NCI-H460 (cell line): ENCODE measurements at places on chromosomes 6 and 20.

GRCh38 chr6:17866876-17867444 lies 120.5 kb downstream of the KIF13A start:
- DNase-seq, result no peak

DNA sequence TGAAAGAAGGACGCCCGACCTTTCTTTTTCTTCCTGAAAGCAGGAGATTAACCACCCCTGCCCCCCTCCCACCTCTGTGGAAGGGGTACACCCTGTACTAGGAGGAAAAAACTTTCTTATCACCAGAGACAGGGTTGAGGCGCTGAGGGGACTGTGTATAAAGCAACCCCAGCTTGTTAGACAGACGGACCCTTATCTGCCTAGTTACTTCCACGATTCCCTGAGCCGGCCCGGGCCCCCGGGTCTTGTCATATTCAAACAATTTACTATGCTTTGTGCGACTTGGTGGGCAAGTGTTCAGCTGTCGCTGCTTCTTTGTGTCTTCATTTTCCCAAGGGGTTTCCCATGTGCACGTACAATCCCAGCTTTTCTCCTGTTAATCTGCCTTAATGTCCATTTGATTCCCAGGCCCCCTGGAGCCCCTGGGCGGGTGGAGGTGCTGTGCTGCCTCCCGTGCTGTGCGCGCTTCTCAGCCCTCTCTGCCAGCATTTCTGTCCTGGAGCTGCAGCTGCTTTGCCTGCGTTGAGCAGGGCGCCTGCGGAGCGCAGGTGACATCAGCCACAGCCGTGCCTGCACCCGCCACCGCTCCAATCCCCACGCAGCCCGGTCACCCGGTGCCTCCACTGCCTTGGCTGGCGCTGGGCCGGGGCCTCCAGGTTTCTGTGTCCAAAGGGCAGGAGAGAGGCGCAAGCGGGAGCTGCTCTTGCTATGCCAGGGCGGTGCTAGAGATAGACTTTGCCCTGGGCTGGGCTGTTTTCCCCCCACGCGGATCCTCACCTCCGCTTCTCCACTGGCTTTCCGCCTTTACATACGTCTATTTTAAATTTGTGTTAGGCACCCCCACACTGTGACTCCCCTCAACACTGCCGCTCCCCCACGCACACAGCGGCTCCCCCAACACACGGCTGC lies 96.2 kb downstream of the TTLL2 start:
- DNase-seq, result no peak

DNA sequence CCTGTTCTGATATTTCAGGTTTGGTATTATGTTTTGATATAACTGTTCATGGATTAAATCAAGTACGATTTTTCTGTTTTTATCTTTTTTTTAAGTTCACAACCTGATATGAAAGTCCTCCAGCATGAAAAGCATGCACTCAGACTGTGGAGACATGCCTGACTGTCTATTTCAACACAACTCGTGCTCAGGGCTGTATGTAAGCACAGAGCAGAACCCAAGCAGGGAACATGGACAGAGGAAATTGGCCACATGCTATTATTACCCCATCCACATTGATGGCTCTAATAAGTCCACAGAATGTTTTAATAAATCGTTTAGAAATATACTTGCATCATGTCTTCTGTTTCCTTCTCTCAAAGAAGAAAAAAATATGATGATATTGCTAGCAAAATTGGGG lies 730.4 kb downstream of the C6orf118 start:
- DNase-seq, result no peak

GRCh38 chr20:49594143-49594930 lies 26.4 kb upstream of the PTGIS start:
- no peak for DNase-seq

DNA sequence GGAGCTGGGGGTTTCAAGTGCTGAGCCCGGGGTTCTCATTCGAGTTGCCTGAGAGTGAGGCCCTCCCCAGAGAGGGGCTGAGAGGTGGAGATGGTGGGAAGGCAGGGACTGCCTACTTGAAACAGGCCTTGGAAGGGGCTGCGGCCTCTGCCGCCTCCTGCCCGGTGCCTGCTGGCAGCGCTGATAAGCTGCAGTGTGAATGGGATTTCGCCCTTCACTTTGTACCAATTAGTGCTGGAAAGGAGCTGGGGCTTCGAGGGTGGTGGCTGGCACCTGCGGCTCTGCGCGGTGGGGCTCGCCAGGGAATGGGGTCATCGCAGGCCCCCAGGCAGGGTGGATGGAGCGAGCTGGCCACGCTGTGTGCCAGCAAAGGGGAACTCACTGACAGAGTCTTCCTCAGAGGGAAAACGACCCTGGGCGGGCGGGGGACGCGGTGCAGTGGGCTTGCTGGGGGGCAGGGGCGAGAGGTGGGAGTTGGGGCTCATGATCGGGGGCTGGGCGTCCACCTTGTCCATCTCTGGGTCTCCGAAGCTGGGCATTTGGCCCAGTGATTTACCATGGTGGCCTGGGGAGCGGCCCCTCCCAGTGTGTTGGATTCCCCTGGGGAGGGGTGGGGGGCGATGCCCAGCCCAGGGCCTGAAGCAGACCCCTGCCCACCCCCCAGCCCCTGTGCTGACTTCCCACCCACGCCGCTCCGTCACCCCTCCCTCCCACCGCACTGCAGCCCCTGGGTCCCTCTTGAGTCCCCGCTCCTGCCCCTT lies 22.9 kb downstream of the COL20A1 start:
- DNase-seq, result no peak

DNA sequence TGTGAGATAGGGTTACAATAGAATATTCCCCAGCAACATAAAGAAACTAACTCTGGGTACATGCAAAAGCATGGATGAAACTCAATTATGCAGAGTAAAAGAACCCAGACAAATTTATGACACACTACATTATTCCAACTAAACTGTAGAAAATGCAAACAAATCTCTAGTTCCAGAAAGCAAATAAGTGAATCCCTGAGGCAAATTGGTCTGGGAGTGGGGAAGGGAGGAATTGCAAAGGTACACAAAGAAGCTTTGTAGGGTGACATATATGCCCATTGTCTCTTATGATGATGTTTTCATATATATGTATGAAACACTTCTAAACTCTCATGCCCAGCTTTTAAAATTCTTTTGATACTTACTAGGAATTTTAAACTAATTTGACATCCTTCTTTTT lies 266.0 kb downstream of the CDKAL1 start:
- DNase-seq, result no peak

DNA sequence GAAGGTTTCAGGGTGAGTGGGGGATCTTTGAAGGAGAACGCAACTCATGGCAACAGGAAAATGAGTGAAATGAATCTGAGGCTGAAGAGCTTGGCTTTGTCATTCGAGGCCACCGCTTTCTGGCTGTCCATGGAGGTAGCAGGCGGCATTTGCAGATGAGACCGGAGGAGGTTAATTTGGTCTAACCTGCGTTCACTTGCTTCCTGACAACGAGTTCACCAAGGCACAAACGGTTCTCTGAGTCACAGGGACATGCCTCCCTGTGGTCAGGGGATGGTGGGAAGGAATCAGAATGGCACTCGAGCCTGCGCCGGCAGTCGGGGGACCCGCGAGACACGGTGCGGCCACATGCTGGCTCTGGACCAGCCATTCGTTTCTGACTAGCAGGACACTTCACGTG lies 75.0 kb downstream of the IRF4 start:
- DNase-seq, result no peak

DNA sequence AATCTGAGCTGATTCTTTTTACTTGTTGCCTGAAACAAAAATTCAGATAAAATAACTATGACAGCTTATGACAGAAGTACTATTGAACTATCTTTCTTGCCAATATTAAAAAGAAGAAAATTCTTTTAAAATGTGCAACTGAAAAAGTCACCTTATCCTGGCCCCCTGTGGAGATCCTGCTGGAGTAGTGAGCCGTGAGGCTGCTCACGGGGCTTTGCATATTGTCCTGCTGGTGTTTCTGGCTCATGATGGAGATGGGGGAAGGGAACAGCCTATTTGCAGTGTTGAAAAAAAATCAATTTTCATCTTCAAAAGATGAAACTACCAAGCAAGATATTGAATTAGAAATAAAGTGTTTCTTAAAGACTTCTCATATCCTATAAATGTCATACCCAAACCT lies 216.0 kb downstream of the SAMD5 start:
- no peak for DNase-seq

GRCh38 chr6:46407776-46408530 lies 83.3 kb downstream of the RCAN2 start:
- DNase-seq, result no peak

DNA sequence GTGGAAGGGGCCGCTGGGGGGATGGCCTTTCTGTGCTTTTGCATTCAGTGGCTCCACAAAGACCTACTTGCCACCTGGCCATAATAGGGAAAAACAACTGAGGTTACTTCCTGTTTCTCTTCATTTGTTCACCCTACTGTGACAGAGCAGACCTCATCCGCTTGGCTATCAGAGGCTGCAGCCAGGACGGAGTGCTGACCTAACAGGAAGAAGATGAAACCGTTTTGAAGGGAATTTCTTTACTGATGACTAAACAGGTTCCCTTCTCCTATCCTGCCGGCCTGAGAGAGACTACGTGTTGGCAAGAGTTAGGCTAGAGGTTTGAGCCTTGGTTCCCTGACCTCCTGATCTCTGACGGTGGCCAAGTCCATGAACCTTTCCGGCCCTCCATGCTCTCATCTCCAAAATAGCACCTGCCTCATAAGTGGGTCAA lies 21.3 kb downstream of the PRR18 start:
- no peak for DNase-seq

DNA sequence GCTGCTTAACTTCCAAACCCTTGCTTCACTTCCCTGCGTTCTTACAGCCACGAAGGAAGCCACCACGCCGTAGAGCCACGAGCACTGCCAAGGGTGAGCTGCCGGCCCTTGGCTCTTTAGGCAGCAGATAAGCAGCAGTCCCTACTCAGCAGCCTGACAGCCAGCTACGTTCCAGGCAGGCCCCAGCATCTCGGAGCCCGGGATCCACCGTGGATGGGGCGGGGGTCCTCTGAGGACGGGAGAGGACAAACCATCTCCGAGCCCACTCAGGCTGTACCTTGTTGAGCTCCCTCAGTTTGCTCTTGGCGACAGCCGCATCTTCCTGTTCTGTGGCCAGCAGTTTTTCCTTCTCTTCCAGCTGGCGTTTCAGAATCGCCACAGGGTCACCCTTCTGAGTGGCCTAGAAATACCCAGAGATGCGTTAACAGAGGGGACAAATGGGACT lies 40.5 kb downstream of the RRBP1 start:
- no peak for DNase-seq

- DNase-seq, result no peak
Measured at GRCh38 chr6:117531809-117532725, 49.6 kb downstream of the DCBLD1 start.

- no peak for DNase-seq
Measured at GRCh38 chr20:40777653-40778052, 88.6 kb upstream of the MAFB start.
